ENCODE measurements at places on chromosomes 1 and 21.

DNA sequence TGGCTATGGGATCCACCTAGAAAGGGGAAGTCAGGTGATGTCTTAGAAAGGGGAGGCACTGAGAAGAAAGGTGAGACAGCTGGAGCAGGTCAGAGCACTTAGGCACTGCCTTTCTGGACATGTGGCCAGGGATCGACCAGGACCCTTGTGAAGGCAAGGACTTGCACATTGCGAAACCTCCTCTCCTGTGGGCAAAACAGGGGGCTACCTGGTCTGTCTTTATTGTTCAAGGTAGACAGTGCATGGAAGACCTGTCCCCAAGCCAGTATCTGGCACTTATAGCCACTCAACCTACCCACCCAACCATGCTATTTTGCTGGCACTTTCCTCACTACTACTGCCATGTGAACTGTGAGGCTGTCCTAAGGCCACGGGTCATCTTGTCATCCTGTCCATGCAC, 67.2 kb downstream of the NAV1 start:
- DNase-seq: no peak

DNA sequence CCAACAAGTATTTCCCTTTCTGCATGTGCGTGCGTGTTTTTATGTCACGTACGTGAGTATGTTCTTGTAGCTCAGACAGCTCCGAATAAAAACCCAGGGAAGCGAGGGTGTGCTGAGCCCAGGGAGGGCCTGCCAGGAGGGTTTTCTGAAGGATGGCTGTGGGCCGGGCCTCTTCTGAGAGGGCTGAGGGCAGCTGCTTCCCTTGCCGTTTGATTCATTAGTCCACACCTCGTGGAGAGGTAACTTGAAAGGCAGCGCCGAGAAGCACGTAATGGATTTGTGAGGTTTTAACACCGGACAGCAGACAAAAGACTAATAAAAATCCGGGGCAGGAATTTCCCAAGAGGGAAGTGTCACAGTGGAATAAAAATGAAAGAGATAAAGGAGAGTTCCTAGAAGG, 29.5 kb downstream of the CD247 start:
- DNase-seq: no peak

DNA sequence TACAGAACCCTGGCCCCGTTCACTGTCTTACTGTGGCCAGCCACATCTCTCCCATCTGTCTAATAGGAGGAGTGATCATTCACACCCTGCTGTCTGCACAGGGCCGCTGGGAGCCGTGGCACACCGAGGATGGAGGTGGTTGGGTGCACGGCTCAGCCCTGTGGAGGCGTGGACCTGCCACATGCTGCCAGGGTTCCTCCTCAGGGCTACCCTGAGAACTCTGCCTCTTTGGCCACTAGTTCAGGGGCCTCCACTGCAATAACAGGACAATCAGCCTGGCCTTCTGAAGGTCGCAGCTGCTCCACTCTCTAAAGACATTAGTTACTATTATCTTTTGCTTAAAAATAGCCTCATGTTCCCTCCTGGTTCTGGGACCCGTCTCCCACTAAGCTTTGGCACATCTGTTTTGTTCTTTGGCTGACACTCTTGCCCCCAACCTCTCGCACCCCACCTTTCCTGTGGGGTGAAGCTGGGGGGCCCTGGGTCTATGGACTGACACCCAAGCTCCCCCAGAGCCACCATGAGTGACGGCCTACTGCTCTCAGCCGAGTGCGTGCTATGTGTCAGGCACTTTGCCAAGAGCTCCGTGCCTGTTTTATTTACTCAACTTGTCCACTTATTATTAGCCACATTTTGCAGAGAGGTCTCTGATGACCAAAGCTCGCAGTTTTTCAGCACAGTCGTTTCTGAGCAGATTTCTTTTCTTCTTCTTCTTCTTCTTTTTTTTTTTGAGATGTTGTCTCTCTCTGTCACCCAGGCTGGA, 66.3 kb downstream of the ARHGEF10L start:
- DNase-seq: no peak

DNA sequence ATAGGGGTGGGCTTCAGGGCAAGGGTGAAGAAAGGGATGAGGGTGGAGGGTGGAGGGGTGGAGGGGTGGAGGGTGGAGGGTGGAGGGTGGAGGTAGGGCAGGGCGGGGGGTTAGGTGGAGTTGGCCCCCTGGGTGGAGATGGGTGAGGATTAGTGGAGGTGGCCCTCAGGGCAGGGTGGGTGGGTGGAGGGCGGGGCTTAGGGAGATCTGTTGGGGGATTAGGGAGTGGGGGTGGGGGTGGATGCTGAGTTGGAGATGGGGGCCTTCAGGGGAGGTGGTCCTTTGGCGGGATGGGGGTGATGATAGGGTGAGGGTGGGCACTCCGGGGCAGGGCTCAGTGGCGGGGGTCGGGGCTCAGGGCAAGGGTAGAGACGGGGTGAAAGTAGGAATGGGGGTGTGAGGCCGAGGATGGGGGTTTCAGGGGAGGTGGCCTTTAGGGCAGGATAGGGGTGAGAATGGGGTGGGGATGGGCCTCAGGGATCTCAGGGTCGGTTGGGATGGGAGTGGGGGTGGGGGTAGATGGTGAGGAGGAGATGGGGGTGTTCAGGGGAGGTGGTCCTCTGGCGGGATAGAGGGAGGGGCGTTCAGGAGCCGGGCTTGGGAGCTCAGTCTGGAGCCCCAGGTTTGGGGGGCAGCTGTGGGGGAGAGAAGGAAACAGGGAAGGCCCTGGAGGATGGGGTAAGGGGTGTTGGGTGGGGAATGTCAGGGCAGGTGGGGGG, 800 bp upstream of the DNMT3L start:
- no peak for DNase-seq

- DNase-seq: no peak
Measured at GRCh38 chr21:42103843-42104242, 32.7 kb downstream of the UMODL1 start.

GRCh38 chr1:172585348-172585747, 52.4 kb downstream of the SUCO start:
- no peak for DNase-seq

GRCh38 chr1:25617625-25618432, 1.2 kb downstream of the MAN1C1 start:
- DNase-seq: no peak

- DNase-seq: no peak
Measured at GRCh38 chr1:221098471-221099405, 219.5 kb downstream of the HLX start.

- no peak for DNase-seq
Measured at GRCh38 chr1:199751962-199752687, 275.4 kb upstream of the NR5A2 start.

DNA sequence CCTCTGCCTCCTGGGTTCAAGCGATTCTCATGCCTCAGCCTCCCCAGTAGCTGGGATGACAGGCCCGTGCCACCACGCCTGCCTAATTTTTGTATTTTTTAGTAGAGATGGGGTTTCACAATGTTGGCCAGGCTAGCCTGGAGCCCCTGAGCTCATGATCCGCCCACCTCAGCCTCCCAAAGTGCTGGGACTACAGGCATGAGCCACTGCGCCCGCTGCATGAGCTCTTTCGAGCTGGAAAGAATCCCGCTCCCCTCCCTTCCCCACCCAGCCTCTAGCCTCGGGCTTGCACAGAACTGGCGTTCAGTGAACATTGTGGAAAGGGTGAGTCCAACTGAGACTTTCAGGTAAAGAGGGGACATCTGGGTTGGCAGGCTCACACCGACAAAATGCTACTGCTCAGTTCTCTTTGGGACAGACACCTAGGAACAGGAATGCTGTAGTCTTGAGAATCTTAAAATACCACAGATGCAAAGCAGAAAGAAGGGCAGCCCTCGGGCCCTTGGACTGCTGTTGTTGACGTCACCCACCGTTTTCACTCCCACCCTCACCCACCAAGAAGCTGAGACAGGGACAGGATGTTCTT, 9.7 kb upstream of the GNG4 start:
- no peak for DNase-seq

Measured in activated CD8-positive, alpha-beta memory T cell treated with anti-CD3 and anti-CD28 coated beads for 48 hours (primary cell).